ENCODE measurements at places on chromosomes 5 and 9. TPM values are rescaled to one million over a fixed set of nuclear protein-coding genes. Genes with fewer than 3 reads are reported as not detected.

DNA sequence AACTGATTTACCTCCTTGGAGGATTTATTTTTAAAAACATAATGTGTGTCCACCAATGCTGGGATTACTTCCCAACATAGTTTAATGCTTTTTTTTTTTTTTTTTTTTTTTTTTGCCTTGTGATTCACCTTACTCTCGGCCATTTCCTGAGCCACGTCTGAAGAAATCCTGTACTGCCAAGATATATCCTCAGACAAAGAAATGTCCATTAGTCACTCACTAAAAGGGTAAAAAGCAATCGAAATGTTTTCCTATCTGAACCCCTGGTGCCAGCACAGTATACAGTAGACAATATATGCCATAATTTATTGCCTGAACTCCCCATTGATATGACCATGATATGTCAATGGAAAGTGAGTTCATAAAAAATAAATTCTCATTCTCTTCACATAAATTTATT, 344.1 kb downstream of the BNC2 start:
- DNase-seq = no peak

DNA sequence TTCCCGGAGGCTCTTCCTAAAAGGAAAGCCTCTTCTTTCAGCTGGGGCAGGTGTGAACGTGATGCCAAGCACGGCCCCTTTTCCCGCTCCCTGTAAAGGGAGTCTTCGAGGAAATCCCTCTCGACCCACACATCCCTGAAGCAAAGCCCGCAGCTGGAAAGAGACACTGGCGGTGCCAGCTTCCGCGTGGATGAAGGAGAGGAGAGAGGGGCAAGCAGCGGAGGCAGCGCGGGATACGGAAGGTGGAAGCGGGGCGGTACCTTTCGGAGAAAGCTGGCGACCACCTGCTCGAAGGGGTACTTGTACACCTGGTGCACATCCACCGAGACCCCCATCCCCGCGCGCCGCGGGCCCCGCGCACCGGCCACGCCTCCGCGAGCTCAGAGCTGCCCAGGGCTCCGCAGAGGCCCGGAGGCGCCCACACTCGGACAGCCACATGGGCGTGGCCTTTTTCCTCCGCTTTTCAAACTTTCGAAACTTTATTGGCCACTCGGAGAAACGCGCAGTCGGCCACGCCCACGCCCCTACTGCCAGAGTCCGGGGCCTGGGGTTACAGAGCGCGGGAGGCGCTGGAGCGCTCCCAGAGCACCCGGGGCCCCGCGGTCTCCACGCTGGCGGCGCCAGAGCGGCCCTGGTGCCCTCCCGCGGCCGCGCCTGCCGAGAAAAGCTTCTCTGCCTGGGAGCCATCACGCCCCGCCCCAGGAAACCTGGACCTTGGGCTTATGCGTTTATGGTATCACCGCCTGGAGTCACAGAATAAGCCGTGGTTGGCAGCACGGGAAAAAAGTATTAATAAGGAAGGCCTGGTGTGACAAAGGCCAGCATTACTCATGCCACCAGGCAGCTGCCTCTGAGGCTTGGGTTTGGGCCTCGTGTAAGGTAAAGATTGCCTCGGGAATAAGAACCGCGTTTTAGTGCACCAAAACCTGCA, at the start of gene PRELID2:
PRELID2 (minus strand) TSS at position 426 of the 931 bp plus-strand sequence; CDS start at position 335, 91 bp downstream.
- peak; percentile 77 for DNase-seq

DNA sequence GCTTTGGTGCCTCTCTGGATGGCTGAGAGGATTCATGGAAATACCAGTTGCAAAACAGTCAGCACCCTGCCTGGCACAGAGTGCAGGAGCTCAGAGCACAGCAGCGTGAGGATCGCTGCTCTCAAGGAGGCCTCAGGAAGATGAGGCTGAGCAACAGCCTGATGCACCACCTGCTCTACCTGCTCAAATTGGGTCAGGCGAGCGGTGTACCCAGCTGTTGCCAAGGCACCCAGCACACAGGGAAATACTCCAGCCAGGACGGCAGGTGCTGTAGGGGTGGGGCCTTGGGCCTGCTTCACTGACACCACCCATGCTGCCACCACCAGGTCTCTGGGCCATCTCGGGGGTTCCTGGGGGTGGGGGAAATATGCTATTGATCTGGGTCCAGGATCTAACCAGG, 4.3 kb downstream of the EEIG1 start:
- no peak for DNase-seq

GRCh38 chr5:86894056-86894455, 276.3 kb downstream of the COX7C start:
- no peak for DNase-seq

- DNase-seq = no peak
Observed at GRCh38 chr5:73805449-73805848, 179.5 kb downstream of the ARHGEF28 start.

DNA sequence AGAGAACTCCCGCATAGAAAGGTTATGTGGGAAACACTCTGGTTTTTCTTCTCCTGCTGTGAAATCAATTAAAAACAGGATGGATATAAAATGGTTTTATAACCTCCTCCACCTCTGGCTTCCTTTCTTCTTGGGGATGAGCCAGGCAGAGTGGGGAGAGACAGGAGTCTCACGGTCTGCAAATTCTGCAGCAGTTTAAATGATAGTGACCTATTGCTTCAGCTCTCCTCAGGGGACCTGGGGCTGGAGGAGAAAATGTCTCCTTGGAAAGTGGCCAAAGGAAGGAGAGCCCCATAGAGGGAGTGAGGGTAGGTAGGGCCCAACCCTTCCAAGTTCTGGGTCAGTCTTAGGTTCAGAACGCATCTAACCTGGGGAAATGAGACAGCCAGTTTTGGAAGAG, 118.8 kb downstream of the MTX3 start:
- no peak for DNase-seq

DNA sequence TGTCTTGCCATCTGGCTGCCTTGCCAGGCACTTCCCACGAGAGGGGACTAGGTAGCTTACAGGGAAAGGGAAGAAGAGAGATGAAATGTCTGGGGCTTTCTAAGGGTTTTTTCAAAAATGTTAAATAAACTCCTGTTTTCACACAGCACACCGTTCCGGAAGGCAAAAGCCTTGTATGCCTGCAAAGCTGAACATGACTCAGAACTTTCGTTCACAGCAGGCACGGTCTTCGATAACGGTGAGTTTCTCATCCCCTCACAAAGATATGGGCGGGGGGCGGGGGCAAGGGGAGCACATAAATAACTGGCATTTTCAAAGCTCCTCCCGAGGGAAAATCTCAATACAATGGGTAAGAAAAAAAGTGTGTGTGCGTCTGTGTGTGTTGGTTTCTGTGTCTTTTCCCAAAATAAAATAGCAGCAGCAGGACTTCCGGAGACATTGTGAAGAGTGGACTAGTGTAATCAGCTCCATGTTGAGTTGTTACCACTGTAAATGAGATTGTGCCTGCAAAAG, 189.6 kb downstream of the NR3C1 start:
- no peak for DNase-seq

DNA sequence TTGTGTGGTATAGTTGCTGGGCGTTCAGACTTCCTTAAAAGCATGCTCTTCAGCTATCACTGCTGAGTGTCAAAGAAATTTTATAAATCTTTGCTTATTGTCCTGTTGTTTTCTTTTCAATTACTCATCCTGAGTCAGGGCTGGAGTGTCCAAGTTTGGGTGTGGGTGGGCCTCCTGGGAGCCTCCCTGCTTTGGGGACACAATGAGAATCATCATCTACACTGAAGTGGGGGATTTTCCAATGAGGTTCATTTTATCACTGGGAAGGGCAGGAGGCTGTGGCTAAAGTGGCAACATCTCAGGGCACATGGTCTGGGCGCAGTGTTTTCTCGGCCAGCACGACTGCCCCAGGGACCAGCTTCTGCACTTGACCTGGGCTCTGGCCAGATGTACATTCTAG, 19.5 kb downstream of the GFPT2 start:
- no peak for DNase-seq

GRCh38 chr5:172859966-172860365, 25.9 kb downstream of the ERGIC1 start:
- DNase-seq = no peak

DNA sequence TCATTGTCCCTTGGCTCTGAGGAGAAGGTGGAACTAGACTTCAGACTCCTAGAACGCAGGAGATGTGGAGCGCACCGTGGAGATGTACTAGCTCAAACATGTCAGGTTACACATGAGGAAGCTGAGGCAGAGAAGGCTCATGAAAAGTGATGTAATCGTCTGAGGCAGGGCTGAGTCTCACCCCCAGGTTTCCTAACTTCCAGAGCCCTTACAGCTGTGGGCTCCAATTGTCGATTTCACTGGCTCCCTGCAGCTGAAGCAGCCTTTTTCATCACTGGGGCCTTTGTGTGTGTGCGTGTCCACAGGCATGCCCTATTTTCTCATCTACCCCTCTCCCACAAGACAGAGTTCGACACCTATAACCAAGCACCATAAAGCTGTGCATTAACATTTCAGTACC, 370.6 kb downstream of the NTRK2 start:
- DNase-seq = no peak

GRCh38 chr5:141839015-141839513, 39.1 kb downstream of the PCDH1 start:
- no peak for DNase-seq

DNA sequence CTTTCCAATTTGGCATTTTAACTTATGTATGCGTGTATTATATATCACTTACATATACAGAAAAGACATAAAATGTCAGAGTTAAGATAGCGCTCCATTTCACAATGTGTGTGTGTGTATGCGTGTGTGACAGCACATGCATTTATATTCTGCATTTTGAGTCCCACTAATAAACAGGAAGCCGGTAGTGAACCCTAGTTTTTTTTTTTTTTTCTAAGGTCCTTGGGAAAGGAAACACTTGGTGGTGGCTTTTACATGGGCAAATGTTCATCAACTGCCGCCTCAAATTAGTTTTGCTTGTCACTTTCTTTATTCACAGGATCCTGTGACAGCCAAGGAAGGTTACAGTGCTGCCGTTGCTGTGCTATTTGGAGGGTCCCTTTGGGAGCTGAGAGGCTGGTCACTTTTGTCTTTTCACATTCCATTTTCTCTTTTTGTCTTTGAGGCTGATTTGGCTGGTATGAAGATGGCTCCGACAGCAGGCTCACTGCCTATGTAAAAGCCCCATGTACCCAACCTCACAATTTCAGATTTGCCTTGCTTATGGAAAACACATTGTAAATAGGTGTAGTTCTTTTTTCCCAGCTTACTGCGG, 298.9 kb downstream of the CSNK1G3 start:
- no peak for DNase-seq

DNA sequence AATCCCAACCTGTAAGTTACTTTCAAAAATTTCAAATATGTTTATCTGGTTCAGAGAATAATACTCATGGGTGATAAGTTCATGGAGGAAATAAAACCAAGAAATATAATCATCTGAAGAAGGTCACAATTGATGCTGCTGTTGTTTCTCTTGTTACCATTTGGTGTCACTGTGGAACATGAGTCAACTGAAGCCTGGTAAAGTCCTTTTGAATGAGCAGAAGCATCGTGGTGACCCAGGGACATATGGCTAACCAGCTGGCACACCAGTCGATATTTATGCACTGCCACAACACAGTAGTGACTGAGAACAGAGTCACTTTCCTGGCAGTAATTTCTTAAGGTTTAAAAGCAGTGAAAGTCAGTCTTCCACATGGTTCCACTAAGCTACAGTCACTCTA, 612.9 kb upstream of the TLE4 start:
- no peak for DNase-seq

DNA sequence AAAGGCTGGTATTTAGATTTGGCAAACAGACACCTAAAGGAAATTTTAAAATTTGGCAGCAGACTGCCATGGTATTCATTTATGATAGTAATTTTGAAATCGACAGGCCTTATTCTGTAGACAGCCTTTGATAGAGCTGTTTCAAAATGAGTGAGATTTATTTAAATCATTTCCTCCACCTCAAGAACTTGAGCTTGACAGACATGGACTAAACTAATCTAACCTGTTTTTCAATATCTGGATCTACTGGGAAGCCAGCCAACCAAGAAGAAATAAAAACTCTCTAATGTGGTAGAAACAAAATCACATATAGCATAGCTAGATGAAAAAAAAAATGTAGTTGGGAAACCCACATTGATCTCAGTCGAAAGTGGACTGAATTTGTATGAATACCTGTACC, 56.9 kb upstream of the RASA1 start:
- DNase-seq = peak; percentile 57

GRCh38 chr9:91557327-91557726, 133.7 kb upstream of the NFIL3 start:
- no peak for DNase-seq

Gene MLLT3
- total RNA-seq = 16.9 TPM

- DNase-seq = peak; percentile 93
Observed at GRCh38 chr9:85212209-85212608, 529.5 kb downstream of the AGTPBP1 start.

GRCh38 chr9:86975036-86975435, 27.7 kb upstream of the GAS1 start:
- no peak for DNase-seq

- no peak for DNase-seq
Observed at GRCh38 chr9:135779571-135779970, 77.6 kb downstream of the KCNT1 start.

DNA sequence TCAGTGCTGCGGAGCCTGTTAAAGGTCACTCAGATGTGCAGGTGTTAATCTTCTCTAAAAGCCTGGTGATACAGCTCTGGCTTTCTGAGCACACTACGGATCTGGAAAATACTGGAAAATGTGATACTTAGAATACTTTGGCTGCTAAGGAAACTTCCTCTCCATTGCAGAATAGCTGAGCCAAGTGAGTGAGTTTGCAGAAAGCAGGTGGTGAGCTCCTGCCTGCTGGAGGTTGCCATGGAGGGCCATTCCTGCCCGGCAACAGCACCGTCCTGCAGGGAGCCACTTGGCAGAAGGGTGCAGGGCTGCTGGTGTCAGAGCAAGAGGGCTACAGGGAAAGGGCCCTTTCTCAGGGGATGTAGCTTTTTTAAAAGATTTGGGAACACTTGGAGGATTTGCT, 40.7 kb downstream of the SECISBP2 start:
- no peak for DNase-seq

GRCh38 chr9:68739621-68740174, 34.7 kb downstream of the PIP5K1B start:
- DNase-seq = no peak

GRCh38 chr5:81759632-81760005, 8.7 kb upstream of the SSBP2 start:
- DNase-seq = no peak

Gene MTMR12
- 19.3 TPM for total RNA-seq

DNA sequence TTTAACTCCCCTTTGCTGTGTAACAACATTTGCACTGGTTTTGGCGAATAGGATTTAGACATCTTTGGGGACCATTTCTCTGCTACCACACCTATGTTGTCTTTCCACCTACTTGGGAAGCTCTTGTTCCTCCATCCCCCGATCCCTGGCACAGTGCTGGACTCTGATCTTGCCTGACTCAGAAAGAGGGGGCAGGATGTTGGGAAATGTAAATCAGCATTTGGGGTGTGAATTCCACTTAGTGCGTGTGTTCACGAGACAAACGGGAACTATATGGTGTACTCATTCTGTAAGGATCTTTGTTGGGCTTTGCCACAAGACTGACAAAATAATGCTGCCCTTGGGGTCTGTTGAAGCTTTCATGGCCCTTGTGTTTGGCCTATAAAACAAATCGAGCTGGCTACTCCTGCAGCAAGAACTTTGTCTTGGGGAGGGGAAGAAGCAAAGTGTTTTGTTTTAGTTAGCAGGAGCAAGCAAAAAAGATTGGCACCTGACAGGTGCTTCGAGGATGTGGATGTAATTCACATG, 18.5 kb downstream of the TMEM268 start:
- no peak for DNase-seq

All from foreskin keratinocyte (primary cell).